Stimulated activated CD4-positive, alpha-beta T cell treated with anti-CD3 and anti-CD28 coated beads, TNF-alpha, amount 100 ng/mL, for 24 hours (primary cell): ENCODE measurements at places on chromosomes 1 and 21.
A peak's percentile ranks its signal among the peaks of the same experiment; 100 is the strongest.

- DNase-seq = no peak
Observed at GRCh38 chr1:101043776-101044175, 18.2 kb upstream of the DPH5 start.

GRCh38 chr1:194598098-194598497 lies 1411.7 kb upstream of the B3GALT2 start:
- no peak for DNase-seq

- DNase-seq = no peak
Observed at GRCh38 chr1:183236158-183236725, 50.2 kb downstream of the LAMC2 start.

DNA sequence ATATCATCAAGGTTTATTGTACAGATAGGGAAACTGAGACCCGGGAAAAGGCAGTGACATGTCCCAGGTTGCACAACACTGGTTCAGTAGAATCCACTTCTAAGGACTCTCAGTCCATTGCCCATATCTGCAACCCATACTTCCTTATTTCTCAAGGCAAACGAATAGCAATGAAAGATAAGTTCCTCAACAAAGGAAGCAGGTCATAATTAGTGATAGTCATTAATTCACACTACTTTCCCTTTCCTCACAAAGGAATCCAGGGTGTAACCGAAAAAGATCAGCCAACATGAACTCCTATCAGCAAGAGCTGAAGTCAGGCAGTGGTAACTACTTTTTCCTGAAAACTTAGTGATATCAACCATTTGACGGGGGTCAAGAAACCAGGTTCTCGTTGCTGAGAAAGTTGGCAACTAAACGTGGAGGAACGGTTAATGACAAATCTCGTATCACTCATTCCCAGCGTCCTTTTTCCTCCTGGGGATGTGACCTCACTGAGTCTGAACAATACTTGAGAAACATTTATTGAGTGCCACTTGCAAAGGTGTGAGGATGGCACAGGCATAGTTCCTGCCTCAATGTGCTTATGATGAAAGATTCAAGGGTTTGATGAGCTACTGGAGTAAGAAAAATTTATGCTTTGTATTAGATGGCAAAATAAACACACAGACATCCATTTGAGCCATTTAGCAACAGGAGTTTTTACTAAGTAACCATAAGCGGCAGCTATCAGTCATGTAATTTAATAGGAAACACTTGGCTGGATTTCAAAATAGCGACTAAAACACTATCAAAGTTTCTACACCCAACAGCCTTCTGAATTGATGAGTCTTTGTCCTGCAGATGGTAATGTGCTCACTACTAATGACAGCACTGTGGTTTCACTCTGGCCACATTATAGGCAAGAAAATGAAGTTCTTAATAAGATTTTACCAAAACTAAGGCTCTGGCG lies 82.3 kb downstream of the PLPP3 start:
- no peak for DNase-seq

DNA sequence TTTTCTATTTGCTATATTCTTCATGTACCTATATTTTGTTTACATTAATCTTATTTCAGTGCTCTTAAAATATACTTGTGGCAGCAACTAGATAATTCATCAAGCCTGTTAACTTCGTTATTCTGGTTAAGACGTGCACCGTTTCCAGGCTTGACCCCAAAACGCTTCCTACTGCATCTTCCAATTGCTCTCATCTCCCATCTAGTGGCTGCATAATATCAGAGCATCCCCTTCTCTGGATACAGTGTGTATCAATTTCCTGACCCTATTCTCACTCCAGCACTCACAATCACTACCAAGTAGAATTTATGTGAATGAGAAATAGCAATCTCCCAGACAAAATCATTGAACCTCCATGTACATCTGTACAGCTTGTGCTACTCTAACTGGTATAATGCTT lies 1280.3 kb upstream of the B3GALT2 start:
- DNase-seq = no peak

DNA sequence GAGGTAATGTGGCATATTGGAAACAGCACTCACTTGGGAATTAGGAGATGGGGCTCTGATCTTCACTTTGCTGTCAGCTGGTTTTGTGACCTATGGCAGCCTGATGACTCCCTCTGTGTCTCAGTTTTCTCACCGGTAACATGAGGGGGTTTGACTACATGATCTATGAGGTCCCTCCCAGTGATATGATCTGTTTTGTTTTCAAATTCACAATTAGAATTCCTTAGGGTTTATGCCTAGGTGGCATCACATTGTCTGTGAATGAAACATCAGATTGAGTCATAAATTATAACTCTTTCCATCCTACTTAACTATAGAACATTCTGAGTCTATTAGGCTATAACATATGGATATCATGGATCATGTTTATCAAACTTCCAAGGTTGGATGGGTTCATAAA lies 386.6 kb downstream of the PTBP2 start:
- no peak for DNase-seq

- no peak for DNase-seq
Observed at GRCh38 chr1:238404921-238405320, 514.2 kb upstream of the ZP4 start.

- no peak for DNase-seq
Observed at GRCh38 chr1:50847303-50847702, 112.8 kb downstream of the FAF1 start.

- DNase-seq = peak; percentile 68
Observed at GRCh38 chr21:43866659-43867331, 1.8 kb downstream of the AGPAT3 start.
